ENCODE measurements at places on chromosomes 4 and X.

GRCh38 chr4:98663226-98664006 lies 5.0 kb upstream of the TSPAN5 start:
- DNase-seq, result peak; percentile 37

DNA sequence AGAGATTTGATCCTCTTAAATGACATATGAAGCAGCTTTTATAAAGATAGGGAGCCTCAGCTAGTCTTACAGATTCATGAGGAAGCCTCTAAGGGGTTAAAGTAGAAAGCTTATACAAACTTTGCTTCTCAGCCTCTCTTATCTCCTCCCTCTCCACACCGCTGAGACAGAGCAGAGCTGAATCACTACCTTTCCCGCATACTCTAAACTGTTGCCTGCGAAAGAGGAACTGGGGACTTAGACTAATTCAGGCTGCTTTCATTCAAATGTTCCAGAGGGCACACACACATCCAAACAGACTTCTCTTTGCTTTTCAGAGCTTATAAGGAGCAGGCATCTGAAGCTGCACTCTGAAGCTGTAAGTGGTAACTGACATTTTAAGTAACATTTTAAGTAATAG lies at the start of gene SERTM2:
SERTM2 (plus strand) TSS at position 169 of the 400 bp plus-strand sequence. CDS start 7,213 bp downstream, outside the sequence.
- DNase-seq, result peak; percentile 10

GRCh38 chrX:150489359-150490015 lies 78.9 kb upstream of the MTM1 start:
- DNase-seq, result no peak

GRCh38 chr4:12446657-12447185 lies 1018.0 kb upstream of the HS3ST1 start:
- no peak for DNase-seq

DNA sequence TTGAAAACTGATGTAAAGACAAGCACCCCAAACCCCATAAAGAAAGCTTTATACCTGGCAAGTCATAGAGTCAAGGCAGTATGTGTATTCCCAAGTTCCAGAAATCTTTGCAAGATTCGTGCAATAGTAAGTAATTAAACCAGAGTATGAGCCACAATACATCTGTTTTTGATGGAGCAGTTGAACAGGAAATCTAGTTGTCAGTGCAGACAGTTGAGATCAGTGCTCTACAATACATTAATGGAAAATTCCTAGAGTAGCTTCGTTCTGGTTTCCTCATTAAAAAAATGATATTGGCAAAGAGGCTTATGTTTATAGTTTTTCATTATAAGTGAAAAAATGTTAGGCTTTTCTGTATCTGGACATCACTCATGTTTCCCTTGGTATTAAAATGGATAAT lies 575.3 kb downstream of the TRIML1 start:
- no peak for DNase-seq

DNA sequence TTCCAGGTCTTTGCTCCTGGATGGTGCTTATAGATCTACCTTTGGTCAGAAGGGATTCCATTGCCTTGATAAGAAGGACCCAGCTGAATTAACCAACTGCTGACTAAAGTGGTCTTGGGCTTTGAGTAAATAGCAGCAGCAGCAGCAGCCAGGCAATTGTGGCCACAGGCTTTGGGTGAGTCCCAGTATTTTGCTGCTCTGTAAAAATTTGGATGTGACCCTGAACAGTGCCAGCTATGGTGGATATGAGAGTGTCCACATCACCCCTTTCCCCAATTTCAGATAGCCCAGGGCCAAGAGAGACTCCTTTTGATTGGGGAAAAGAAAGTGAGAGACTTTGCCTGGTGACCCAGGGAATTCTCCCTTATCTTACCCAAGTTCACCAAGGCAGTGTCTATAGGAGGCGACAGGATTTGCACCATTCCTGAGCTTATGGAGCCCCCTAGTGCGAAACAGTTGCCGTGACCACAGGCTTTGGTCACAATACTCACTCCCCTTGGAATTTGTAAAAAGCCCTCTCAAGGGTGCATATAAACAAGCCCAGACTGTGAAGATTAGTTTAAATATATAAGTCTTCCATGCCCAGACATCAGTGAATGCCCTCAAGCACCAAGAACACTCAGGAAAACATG lies 518.0 kb downstream of the TMA16 start:
- no peak for DNase-seq

DNA sequence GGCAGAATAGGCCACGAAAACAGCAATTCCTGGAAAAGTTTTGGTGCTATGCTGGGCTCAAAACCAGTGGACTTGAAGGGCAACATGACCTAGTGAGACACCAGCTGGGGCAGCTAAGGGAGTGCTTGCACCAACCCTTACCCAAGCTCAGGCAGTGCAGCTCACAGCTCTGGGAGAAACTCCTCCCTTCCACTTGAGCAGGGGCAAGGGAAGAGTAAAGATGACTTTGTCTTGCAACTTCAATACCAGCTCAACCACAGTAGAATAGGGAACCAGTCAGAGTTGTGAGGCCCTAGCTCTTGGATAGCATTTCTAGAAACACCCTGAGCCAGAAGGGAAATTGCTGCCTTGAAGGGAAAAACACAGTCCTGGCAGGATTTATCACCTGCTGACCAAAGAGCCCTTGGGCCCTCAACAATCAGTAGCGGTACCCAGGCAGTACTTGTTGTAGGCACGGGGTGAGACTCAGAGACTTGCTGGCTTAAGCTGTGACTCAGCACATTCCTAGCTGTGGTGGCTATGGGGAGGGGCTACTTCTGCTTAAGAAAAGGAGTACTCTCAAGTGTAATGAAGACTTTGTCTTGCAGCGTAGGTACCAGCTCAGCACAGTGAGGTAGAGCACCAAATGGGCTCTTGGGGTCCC lies 19.7 kb upstream of the ABCG2 start:
- peak; percentile 72 for DNase-seq

DNA sequence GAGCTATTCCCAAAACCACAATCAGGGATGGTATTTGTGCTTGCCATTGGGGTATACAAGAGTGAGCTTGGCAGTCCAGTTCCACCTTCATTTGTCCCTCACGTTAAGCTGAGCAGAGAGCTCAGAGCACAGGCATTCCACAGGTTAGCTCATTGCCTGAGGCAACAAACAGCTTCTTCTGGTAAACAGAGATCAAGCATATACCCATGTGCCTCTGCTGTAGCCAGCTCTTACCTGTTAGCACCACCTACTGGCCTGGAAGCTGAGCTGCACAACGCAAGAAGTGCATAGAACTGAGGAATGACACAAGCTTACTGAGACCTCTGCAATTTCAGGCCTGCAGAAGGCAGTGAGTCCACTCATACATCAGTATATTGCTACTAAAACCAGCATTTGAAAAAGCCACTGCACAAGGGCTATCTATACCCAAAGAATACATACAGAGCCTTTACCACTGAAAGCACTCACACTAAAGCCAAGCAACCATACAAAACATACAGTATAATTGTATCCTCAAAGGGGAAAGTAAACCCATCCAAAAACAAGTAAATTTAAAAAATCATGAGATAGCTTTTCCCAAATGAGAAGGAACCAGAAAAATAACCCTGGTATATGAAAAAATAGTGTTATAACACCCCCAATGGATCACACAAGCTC lies 258.3 kb upstream of the GABRA2 start:
- no peak for DNase-seq

GRCh38 chrX:138711399-138712347 lies at the start of gene FGF13:
Gene FGF13, minus strand, starts transcription at chrX:138711717. Its CDS starts 714 bp downstream, at chrX:138711003.
- DNase-seq, result no peak

DNA sequence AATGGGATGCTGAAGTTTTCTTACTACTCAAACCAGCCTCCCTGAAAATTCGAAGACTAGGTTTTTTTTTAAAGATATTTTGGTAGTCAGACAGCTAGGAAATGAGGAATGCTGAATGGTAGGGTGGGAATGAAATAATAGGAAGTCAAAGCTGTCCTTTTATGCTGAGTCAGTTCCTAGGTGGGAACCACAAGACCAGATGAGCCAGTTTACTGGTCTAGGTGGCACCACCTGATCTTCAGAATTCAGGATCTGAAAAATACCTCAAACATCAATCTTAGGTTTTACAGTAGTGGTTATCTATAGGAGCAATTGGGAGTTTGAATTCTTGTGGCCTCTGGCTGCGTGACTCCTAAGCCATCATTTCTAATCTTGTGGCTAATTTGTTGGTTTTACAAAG lies 183.1 kb upstream of the GALNT7 start:
- no peak for DNase-seq

- no peak for DNase-seq
These were observed 77.2 kb upstream of the SLC34A2 start for GRCh38 chr4:25578432-25578831.

- no peak for DNase-seq
These were observed 94.9 kb upstream of the PLAC1 start for GRCh38 chrX:134752981-134753717.

DNA sequence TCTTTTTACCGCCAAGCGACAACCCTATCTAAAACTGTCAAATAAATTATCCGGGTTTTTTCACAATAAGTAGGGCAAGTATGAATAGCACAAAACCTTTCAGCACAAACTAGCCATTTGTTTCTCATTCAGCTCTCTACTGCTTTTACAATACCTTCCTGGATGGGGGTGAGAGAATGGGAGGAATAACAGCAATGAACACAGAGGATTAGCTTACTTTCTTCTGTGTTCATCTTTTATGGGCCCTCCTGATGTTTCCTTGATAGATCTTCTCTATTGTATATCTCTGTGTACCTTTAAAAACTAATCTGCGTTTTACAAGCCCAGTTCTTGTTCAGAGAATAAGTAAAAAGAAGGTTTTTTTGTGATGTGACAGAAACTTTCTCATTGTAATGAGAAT lies 55.3 kb upstream of the APELA start:
- DNase-seq, result no peak

DNA sequence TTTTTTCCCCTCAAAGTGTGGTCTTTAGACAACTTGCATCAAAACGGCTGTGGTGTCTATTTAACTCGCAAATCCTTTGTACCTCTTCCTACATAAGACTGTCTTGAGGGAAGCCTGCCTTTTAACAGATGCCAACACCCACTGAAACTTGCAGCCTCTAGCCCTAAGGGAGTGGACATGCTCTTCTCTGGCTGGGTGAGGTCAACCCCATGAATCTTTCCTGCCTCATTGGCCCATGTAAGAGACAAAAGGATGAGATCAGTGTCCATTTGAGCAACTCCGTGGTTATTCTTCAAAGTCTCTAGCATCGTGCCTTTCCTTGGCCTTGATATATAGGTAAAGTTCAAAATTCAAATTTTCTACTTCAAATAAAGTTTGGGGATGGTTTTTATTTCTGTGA lies 134.7 kb downstream of the SHROOM3 start:
- no peak for DNase-seq

DNA sequence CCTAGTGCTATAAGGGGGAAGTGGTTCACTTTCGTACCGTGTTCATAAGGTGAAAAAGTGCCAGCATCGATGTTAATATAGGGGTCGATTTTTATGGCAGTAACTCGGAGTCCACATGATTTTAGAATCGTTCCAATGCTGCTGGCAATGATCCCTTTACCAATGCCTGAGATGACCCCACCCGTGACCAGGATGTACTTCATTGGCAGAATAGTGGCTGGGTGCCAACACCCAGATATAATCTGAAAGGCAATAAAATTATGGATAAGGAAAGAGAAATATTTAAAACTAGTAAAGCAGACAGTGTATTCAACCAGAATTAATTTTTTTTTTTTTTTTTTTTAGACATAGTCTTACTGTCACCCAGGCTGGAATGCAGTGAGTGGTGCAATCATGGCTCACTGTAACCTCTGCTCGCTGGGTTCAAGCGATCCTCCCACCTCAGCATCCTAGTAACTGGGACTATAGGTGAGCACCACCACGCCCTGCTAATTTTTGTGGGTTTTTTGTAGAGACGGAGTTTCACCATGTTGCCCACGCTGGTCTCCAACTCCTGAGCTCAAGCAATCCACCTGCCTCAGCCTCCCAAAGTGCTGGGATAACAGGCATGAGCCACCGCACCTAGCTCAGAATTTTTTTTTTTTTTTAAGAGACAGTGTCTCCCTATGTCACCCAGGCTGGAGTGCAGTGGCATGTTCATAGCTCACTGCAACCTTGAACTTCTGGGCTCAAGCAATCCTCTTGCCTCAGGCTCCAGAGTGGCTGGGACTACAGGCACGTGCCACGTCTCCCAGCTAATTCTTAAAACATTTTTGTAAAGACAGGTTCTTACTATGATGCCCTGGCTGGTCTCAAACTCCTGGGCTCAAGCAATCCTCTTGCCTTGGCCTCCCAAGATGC lies 9.5 kb downstream of the CTPS2 start:
- no peak for DNase-seq

GRCh38 chr4:123506011-123506695 lies 109.6 kb downstream of the SPRY1 start:
- no peak for DNase-seq

DNA sequence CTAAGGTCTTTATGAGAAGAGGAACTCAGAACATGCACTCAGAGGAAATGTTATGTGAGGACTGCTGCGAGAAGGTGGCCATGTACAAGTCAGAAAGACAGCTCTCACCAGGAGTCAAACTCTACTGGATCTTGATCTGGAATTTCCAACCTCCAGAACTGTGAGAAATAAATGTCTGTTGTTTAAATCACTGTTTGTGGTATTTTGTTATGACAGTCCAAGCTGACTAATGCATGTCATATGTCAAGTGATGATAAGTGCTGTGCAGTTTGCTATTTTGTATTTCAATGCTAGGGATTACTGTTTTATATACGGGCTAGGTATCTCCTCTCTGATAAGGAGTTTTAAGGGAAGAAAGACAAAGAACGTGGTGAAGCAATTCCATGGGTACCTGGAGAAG lies 162.3 kb downstream of the CPEB2 start:
- DNase-seq, result no peak

DNA sequence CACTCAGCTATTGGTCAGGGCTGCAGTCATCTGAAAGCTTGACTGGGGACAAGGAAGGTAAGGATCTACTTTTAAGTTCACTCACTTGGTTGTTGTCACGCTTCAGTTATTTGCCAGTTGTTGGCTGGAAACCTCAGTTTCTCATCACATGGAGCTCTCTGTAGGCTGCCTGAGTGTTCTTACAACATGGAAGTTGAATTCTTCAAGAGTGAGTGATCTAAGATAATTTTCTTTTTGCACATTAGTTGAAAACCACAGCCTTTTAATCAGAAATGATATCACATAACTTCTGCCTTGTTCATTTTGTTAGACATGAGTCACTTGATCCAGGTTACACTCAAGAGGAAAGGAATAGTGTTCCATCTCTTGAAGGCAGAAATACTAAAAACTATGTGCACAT lies 552.7 kb downstream of the RAPGEF2 start:
- DNase-seq, result no peak

- DNase-seq, result peak; percentile 98
These were observed 163.9 kb upstream of the SLC7A11 start for GRCh38 chr4:138405934-138406567.

DNA sequence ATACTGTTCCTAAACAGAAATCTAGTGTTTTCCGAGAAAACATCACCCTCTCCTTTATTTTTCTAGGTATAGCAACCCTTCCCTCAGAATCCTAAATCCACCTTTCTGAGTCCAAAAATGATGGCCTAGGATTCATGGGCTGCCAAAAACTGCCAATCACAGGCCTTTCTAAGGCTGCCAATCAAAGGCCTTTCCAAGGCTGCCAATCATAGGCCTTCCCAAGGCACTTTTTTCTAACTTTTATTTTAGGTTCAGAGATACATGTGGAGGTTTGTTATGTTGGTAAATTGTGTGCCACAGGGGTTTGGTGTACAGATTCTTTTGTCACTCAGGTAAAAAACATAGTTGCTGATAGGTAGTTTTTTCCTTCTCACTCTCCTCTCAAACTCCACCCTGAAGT lies 673.7 kb downstream of the FAT4 start:
- DNase-seq, result no peak

- DNase-seq, result peak; percentile 9
These were observed 111.4 kb upstream of the TTC29 start for GRCh38 chr4:147056940-147057610.

Data from inflammatory macrophage (primary cell).